Fibroblast of lung (primary cell): ENCODE measurements at places on chromosomes 7 and 10. TPM values are rescaled to one million over a fixed set of nuclear protein-coding genes. Genes with fewer than 3 reads are reported as not detected.

DNA sequence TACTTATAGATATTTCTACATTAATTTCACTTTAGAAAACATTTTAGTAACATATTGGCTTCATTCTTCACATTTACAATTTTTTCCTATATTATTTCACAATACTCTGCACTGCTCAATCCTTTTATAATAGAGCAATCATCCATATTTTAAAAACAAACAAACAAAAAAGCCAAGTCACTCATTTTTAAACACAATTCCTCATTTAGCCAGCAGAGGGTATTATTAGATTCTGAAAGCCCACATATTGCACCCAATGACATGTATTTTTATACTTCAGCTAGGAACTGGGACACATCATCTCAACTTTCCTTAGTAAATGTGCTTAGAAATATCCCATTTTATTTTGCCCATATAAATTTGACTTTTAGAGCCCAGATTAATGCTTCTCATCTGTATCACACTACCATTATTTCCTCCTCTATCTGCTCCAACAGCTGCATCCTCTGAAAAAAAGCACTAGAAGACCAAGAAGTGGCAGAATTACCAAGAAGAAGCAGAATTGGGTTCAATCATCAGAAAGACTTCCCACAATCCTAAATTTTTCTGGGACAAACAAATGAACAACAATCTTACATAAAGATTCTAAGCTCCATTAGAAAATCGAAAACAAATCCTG, 29.5 kb downstream of the CTNNA3 start:
- DNase-seq = peak; percentile 11

GRCh38 chr7:37201003-37201875, 247.4 kb downstream of the ELMO1 start:
- peak; percentile 60 for DNase-seq

GRCh38 chr7:36507475-36508440, 118.1 kb downstream of the ANLN start:
- DNase-seq = no peak

DNA sequence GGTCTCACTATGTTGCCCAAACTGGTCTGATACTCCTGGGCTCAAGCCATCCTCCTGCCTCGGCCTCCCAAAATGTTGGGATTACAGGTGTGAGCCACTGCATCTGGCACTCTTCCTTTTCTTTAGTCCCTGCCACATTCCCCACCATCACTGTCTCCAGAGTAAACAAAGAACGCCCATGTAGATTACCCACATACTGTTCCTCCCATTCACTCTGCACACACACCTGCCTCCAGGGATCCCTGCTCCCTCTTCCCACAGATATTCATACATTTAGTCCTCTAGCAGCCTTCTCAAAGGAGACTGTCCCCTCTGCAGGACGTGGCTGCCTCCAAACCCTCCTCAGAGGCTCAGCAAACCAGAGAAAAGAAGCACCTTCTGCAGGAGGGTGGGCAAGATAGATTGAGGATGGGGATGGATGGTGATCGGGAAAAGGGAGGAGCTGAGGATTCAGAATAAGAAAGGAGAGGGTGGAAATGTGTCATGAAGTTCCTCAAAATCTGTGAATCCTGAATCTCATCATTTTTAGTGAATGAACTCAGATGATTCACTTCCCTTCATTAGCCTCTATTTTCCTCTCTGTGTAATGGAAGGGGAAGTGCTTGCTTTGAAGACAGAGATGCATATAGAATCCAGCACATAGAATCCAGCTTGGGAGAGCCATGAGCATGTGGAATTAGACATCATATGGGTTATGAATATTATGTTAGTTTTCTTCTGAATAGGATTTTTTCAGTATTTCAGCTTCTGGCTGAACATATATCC, 5.5 kb upstream of the PLAU start:
- no peak for DNase-seq

GRCh38 chr10:5978230-5978489, 817 bp upstream of the IL15RA start:
- no peak for DNase-seq

DNA sequence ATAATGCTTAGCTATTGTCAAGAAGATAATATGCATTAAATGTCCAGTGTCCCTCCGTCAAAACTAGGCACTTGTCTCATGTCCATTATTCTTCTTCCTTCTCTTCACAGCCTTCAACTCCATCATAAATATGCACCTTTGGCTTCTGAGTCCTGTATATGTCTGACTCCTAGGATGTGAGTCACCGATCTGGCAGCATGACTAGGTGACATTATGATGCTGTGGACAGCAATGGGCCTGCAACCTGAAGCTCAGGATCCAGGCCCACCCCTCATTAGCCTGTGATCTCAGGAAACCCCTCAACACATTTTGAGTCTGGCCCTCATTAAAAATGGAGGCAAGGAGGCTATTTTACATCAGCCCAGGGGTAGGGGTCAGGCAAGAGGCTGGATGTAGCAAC, 362.5 kb upstream of the ZMIZ1 start:
- peak; percentile 65 for DNase-seq

GRCh38 chr7:158676906-158677305, 27.7 kb downstream of the NCAPG2 start:
- no peak for DNase-seq

DNA sequence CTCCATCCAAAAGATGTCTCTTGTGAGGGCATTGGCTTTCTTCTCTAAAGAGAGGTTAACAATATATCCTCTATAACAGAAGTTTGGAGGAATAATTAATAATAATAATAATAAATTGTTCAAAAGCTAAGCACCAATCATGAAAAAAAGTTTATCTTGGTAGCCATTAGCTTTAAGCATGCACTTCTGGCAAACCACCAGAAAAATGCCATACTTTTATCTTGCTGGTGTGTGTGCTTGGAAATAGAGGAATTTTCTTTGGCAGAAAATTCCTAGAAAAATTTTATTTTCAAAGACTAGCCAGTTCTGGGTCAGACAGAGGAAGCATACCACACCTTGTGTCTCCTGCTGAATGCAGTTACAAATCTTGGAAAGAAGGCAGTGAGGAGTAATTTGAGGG, 52.5 kb upstream of the NPY start:
- DNase-seq = no peak

DNA sequence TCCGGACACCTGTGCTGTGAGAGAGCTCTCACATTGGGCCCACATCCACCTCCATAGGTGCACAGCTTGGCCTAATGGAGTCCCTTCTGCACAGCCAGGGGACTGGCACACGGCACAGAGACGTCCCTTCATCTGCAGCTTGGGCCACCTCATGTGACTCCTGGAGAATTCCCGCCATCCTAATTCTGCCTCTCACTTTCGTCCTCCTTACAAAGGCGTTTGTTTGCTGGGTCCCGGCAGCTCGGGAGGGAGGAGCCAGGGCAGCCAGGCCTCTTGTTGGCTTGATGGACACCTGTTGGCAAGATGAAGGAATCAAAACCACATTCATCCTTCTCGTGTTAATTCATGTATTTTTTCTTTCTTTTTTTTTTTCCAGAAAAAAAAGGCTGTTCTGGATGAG, 30.7 kb upstream of the TTYH3 start:
- DNase-seq = no peak

DNA sequence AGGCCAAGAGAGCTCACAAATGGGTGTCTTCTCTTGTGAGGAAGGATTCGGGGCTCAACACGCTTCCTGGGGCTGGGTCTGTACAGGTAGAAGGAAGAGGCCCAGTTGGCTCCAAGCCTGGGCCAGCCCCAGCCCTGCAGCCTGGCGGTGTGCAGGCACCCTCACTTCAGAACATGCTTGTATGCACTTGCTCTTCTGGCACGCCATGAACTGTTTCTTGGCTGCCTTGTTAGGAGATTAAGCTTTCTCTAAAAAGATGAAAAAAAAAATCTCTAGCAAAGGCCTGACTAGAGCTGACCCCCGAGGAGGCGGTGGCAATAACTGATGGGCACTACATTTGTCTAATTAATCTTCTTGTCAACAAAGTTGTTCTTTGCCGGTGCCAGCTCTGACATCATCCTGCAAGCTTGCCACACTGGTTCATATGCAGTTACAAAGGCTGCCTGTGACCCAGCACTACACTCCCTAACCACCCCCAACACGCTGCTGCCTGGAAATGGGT, 94.7 kb downstream of the WDR11 start:
- DNase-seq = peak; percentile 61

GRCh38 chr10:23472181-23472580, 33.3 kb downstream of the OTUD1 start:
- DNase-seq = no peak

DNA sequence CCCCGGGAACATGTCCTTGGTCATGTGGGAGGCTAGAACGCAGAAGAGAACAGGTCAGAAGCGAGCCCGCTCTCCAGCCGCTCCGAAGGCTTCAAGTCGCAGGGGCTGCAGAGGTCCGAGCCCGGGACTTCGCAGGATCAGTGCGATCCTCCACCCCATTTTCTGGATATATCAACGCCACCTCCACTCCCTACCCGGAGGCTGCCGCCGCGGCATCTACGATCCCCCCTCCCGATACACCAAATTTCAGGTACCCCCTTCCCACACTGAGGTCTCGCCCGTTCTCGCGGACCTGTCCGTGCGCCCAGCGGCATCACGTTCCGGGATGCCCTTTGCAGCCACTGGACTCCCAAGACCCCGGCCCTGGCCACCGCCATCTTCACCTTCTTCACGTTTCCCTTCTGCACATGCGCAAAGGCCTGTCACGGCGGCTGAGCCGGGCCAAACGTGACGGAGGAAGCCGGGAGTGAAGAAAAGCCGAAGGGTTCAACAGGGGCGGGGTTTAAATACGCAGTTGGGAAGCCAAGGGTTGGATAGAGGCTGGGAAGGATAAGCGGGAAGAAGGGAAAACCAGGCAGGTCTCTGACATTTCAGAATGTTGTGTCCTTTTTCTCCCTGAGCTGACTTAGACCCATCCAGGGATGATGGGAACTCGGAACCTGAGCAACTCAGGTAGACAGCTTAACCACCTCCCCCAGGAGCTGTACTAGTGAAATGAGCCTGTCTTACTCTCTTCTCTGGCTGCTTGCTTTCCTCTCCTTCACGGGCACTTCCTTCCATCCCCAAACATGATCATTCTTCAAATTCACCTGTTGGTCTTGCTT, at the start of gene NDUFB8:
Gene NDUFB8, minus strand, starts transcription at position 397 of the 824 bp plus-strand sequence. Its CDS starts 20 bp downstream, at position 377.
- peak; percentile 84 for DNase-seq

DNA sequence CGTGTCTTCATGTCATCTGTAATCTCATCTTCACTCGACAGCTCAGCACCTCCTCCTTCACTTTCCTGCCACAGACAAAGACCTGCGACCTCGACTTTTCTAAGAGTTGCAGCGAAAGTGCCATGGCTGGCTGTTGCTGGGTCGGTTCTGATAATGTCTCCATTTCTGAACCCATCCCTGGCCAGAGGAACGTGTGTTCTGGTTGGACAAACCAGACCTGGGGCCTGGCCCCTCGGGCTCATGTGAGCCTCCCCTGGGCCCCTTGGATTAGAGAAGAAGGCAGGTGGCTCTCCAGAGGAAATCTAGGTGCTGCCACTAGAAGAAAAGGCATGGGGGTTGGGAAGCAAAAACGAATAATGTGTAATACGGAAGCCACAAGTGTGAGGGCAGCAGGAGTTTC, 273.7 kb downstream of the GLRX3 start:
- DNase-seq = no peak

The OGDHL gene
- under 0.01 TPM in 2 replicates for total RNA-seq

The CREB5 gene
- total RNA-seq = 3.1 and 28.4 TPM in 2 replicates

The FAM204A gene
- 42.1 and 47.2 TPM in 2 replicates for total RNA-seq

The ZNF239 gene
- total RNA-seq = 6.2 and 7.8 TPM in 2 replicates

The ANAPC16 gene
- total RNA-seq = 47.2 and 54.2 TPM in 2 replicates

The FFAR4 gene
- not detected in 2 replicates for total RNA-seq
